NCI-H1417 (cell line): ENCODE measurements at places on chromosomes 4 and X.

DNA sequence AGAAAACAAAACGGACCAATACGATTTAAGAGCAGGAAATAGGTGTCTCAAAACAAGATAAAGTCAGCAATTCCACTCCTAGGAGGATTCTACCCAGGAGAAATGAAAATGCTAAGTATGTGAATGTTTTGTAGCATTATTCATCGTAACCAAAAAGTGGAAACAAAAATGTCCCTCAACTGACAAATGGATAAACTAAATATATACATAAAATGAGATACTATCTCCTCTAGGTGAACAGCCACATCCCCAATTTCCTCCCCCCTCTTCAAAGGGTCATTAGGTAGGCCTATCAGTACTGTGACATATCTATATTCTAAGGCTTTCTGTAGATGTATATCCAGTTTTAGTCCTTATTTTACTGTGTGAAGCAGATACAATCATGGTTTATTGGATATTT is 18.0 kb downstream of the DDX3X start:
- no peak for DNase-seq

DNA sequence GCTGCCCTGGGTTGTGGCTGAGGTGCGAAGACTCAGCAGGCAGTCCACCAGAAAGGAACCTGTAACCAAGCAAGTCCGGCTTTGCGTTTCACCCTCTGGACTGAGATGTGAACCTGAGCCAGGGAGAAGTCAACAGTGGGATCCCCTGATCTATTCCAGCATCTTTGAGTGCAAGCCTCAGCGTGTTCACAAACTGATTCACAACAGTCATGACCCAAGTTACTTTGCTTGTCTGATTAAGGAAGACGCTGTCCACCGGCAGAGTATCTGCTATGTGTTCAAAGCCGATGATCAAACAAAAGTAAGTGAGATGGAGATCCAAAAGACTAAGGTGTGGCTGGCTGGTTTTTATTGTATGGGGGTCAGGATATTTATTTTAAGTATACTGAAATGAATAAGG is 11.3 kb downstream of the TBC1D1 start:
- DNase-seq = no peak

DNA sequence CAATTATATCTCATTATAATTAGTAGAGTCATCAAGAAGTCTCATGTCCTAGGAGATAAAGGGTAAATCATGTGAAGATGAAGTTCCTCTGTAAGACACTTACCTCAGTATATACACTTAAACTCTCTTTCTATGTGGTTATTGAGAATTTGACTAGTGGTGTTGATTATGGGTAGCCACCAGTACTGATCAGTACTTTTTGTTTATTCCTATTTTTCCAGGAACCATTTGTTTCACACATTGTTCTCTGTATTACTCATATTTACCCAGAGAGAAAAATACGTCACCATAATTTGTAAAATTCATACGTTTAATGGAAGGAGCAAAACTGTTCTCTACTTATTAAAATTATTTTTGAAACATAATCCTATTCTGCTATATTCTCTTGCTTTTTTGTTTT is 55.8 kb upstream of the PRDM8 start:
- DNase-seq = no peak

DNA sequence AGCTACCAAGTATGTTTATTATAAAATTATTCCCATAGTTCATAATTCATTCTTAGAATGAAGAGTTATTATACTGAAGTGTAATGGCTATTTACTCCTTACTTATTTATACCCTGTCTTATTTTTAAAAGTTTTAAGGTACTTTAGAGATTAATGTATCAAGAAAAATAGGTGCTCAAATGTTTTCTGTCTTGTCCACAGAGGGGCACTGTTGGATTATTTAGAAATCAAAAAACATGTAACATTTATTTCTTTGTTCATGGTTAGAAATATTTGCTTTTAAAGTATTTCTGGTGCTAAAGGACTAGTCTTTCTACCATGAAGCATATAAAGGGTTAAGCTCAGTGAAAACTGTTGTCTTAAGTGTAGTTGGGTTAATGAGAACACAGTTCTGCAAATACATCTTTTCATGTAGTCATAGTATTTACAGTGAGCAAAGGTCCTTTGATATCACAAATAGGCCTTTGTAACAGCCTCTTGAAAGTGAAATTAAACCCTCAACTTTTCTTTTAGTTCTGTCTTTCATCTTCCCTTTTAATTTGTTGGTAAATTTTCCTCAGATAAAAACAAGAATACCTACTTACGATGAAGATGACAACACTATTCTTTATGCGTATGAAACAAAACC is 7.7 kb downstream of the SCML1 start:
- peak; percentile 6 for DNase-seq

- no peak for DNase-seq
These were observed 26.7 kb upstream of the PCDH18 start for GRCh38 chr4:137558951-137559350.

DNA sequence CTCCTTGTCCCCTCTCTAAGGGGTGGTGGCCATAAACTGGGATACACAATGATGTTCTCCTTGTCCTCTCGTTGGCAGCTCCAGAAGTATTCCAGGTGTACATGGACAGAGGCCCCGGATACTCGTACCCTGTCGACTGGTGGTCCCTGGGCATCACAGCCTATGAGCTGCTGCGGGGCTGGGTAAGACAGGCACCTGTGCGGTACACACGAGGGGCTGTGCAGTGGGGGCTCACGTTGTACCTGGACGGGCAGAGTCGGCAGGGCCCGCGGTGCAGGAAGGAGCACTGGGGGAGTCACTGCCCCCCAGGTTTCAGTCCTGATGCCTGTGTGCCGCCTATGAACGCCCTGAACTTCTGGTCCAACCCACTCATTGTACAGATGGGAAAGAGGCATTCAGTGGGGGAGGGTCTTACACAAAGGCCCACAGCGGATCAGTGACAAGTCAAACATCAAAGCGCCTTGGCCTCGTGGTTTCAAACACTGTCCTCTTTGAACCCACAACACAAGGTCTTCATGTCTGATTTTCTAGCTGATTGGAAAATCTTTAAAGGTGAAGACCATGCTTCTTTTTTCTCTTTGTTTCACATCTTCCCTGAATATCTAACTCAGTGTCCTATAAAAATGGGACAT is 261.6 kb downstream of the EVC2 start:
- no peak for DNase-seq

- DNase-seq = no peak
These were observed 19.0 kb downstream of the GAB1 start for GRCh38 chr4:143355540-143356217.

DNA sequence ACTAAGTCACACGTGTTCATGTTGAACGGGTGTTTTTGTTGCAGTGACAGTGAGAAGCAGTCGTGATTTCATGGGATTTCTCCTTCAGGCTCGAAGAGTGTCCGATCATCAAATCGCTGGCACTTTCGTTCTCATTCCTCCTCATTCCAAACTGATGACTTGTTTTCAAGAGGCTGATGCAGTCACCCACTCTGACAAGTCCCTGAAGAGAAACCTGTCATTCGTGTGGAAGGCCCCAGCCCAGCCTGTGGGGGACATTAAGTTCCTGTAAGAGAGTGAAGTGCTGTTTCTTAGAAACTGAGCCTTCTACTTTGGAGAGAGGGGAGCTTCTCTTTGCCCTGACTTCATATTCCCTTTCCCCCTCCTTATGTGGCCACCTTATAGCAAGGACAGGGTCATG is 8.0 kb downstream of the REELD1 start:
- DNase-seq = no peak

- DNase-seq = no peak
These were observed 1139.7 kb downstream of the PCDH18 start for GRCh38 chr4:136392576-136392975.

GRCh38 chr4:38205261-38205660 is 245.1 kb downstream of the PTTG2 start:
- DNase-seq = no peak

DNA sequence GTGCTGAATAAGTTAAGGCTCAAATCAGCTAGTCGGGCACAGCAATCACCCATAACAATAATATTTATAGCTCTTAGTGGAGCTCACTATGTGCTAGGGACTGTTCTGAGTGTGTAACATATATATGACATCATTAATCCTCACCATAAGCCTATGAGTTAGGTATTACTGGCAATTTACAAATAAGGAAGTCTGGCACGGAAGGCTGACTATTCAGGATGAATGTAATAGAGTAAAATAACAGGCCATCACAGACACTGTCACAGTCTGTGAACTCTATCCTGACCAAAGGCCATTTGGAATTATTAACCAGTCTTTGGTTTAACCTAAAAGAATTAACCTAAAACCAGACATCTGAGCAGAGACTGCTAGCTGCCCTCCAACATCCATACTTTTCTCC is 119.3 kb downstream of the C4orf51 start:
- DNase-seq = no peak

DNA sequence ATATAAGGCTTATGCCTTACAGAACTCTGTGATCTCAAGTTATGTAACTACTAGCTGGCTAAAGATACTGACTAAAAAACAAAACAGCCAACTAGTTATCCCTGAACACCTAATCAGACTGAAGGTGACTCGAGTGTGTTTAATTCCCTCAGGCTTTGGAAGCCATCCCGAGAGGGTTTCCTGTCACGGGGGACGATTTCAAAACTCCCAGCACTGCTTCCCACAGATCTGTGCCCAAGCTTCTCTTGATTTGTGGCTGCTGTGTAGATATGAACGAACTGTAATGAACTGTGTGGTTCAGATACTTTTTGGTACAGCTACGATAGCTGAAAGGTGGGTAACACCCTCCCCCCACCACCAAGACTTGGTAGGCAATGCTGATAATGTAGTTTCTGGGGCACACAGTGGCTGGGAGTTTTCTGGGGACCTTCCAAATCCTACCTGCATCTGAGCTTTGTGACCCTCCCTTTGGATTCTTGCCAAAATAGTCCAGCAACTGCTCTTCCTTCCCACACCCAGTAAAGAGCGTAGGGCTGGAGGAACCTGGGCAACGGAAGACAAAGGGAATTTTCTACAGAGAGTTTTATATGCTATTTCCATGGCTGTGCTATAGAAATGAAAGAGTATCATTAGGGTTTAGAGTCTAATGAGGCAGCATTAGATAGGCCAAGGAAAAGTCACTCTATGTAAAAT is 148.8 kb downstream of the MGST2 start:
- DNase-seq = peak; percentile 30

GRCh38 chrX:3371163-3371562 is 24.7 kb upstream of the MXRA5 start:
- no peak for DNase-seq

- DNase-seq = no peak
These were observed 62.0 kb upstream of the GPRIN3 start for GRCh38 chr4:89369581-89369980.

GRCh38 chr4:31545755-31546154 is 825.6 kb downstream of the PCDH7 start:
- DNase-seq = no peak

- no peak for DNase-seq
These were observed 100.7 kb upstream of the HCCS start for GRCh38 chrX:11010476-11010875.
